ENCODE measurements at places on chromosomes 2 and 18.

GRCh38 chr2:133957724-133958480, 296.0 kb upstream of the MGAT5 start:
- DNase-seq: no peak

GRCh38 chr2:152961351-152961750, 242.9 kb downstream of the ARL6IP6 start:
- no peak for DNase-seq

- no peak for DNase-seq
Measured at GRCh38 chr2:121368836-121369235, 83.8 kb upstream of the TFCP2L1 start.

DNA sequence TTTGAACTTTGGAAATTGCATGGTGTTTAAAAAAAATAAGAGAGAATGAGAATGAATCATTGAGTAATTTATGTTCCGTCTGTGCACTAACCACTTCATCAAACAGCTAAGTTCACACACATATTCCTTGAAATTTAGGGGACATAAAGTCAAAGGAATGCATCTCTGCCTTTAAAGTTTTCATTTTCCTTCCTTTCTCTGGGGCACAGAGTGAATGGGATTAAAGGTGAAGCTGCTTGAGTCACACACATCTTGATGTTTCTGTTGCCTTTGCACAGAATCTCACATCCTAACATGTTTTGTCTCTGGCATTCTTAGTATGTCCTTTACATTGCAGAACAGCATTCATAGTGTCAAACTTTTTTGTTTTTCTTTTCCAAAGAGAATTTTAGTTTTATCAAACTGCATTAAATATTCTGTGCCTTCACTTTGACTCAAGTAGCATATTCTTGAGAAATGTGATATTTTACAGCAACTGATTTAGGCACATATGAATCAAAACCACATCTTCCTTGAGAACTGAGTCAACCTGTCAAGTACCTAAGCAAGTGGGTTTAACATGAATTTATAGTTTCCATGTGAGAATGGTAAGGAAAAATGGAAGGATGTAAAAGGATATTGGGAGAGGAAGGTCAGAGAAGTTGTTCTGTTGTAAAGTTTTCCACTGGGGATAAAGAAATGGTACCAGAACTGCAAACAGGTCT, 169.1 kb upstream of the THUMPD2 start:
- DNase-seq: no peak
